Activated CD4-positive, alpha-beta T cell treated with anti-CD3 and anti-CD28 coated beads for 24 hours (primary cell): ENCODE measurements at places on chromosomes 12 and 14.

GRCh38 chr14:95360828-95361227 lies 41.1 kb upstream of the CLMN start:
- no peak for DNase-seq

DNA sequence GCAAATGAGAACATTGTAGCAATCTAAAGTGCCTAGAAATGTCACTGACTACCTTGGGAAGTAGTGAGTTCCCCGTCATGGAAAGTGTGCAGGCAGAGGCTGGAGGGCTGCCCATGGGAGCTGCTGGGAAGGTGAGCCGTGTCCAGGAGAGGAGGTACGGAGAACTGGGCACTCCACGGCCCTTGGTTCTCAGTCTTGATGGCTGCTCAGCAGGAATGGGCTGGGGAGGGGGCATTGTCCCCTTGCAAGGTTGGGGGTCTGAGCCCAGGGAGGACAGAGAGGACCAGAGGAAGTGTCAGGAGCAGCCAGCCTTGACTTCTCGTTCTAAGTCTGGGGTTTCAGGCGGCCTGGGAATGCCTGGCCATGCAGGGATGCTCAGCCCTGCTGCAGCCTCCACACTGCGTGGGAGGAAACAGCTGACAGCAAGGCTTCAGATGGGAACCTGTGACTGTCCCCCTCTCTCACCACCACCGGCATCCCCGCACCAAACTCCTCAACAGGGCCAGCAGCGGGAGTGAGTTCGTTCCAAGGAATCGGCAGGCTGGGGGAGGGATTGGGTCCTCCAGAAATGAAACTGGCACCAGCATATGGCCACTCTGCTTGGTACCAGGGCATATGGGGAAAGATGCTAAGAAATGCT lies 140.2 kb downstream of the BCL11B start:
- DNase-seq = no peak

- no peak for DNase-seq
Measured at GRCh38 chr12:119179335-119180021, 747 bp downstream of the HSPB8 start.

DNA sequence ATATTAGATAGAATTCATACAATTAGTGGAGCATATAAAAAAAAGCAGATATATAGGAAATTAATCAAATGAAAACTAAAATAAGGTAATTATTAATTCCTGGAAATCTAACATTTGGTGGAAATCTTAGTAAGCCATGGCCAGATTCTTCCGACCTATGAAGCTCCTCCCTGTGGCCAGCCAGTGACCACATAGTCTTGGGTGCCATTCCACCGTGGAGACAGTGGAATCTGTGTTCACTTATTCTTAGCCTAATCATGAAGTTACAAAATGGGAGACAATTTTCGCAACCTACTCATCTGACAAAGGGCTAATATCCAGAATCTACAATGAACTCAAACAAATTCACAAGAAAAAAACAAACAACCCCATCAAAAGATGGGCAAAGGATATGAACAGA lies 241.9 kb upstream of the FLRT2 start:
- DNase-seq = no peak

GRCh38 chr12:42853370-42854140 lies 264.0 kb upstream of the PRICKLE1 start:
- DNase-seq = no peak

- no peak for DNase-seq
Measured at GRCh38 chr14:94581127-94581999, at the start of gene SERPINA5. SERPINA5 (plus strand) TSS chr14:94581426; CDS start chr14:94587363, 5,937 bp downstream.
